ENCODE measurements at places on chromosomes 3 and 15.

GRCh38 chr3:60728006-60728405 lies 523.2 kb downstream of the FHIT start:
- DNase-seq: no peak

- DNase-seq: peak; percentile 24
Observed at GRCh38 chr15:98548139-98548971, 100.0 kb upstream of the IGF1R start.

GRCh38 chr3:179027326-179027900 lies 44.2 kb downstream of the ZMAT3 start:
- no peak for DNase-seq

GRCh38 chr15:41568350-41569017 lies 9.5 kb downstream of the TYRO3 start:
- no peak for DNase-seq

- no peak for DNase-seq
Observed at GRCh38 chr15:31371520-31372240, 45.0 kb downstream of the KLF13 start.

DNA sequence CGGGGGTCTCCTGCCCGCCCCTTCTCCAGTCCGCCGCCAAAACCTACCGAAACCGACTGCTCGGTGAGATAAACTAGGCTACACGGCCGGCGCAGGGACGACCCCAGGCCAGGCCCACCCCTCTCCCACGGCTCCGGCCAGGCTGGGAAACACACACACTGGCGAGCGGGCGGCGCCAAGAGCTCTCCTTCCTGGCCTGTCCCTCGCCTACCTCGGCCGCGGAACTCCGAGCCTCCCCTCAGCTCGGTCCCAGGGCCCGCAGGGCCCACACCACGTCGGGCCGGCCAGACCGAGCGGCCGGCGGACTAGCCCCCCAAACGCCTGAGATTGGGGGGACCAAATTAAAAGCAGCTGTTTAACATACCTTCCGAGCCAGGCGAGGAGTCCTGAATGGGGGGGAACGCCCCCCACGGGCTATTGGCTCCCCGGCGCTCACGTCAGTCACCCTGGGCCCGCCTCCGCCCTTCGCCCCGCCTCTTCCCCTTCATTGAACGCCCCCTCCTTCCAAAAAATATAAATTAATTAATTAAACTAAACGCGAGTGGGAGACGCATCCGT lies 4.0 kb upstream of the SIN3A start:
- DNase-seq: peak; percentile 78

DNA sequence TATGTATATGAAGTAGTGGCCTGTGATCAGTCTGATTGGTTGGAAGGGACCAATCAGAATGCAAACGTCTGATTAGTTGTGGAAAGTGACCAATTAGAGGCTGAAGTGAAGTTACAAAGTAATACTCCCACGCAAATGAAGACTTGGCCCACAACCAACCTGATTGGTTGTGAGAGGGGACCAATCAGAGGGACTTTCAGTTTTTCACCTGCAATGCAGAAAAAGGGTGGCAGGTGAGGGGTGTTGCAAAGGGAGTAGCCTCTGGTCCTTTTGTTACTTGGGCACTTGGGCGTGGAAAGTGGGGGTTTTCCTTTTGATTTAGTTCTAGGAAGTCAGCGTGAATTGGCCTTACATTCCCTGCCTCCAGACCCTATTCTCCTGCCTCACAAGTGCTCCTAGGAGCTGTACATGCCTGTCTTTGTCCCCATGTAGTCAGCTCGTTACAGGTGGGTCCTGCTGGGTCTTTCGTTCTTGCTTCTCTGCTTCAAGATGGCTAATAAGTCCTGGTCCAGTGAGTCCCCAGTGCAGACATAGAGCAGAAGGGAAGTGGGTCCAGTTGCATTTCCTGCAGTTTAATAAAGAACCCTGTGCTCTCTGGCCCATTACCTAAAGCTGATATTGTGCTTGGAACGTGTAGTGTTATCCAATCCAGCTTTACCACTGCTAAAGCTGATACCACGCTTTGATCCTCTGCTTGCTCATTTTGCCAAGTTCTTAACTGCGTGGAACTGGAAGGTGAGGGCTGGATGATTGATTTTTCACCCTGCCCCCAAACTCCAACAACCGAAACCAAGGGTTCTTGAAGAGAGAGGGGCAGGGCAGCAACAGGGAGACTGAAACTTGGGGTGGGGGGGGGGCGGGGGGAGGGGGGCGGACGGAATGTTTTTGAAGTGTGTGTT lies 46.0 kb upstream of the CD47 start:
- no peak for DNase-seq

DNA sequence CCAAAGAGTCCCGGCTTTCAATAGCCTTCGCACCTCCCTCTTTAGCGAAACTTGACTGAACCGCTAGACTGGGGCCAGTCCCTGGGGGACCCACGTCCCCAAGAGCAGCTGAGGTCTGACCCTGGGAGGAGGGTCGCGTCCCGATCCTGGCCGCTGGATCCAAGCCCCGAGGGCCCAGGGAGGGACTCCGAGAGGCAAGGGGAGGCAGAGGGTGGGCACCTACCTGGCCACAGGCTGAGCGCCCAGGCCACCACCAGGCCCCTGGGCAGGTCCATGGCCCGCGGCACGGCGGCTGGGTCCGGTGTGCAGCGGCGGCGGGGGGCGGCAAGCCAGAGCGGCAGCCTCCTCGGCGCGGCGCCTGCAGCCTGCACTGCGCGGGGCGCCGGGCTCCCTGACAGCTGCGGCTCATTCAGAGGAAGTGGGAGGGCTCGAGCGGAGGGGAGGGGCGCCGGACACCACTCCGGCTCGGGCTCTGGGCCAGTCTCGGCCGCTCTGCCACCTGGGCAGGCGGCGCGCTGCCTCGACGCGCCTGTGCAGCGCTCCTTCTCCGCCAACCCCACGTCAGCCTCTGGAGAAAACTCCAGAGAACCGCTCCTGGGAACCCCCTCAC lies at the start of gene ITGA11:
TSS of gene ITGA11 (minus strand) at position 372 of the 610 bp plus-strand sequence. CDS start at position 275, 97 bp downstream.
- no peak for DNase-seq

DNA sequence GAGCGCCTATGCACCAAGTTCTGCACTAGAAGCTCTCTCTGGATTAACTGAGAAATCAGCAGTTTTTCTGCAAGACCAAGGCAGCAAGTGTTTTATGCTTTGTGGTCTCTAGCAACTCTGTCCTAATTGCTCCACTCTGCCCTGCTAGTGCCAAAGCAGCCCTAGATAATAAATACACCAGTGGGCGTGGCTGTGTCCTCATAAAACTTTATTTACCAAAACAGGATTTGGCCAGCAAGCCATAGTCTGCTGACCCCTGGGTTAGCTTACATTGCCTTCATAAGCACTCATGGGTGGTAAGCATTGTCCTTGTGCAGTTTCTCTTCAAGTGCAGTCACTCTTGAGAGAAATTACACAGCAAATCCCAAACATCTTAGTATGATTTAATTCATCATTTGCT lies 30.7 kb upstream of the SLC24A5 start:
- DNase-seq: no peak

- no peak for DNase-seq
Observed at GRCh38 chr3:135995766-135996165, 30.2 kb downstream of the PPP2R3A start.

DNA sequence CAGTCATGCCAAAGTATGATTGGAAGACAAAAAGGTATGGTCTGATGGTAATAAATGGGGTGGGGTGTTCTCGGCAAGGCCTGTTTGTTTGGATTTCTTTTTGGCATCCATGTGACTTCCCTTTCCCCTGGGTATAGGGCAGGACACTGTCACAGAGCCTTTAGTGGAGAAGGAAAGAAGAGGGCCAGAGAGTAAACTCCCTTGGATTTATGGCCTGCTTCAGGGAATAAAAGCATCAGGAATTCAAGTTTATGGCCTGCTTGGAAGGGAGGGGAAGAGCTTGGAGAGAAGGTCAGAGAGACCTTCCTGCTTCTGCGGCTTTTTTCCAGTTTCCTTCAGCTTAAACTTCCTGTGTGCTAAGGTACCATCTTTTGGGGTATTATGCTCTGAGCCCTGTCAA lies 179.4 kb upstream of the ADAMTS9 start:
- DNase-seq: no peak

DNA sequence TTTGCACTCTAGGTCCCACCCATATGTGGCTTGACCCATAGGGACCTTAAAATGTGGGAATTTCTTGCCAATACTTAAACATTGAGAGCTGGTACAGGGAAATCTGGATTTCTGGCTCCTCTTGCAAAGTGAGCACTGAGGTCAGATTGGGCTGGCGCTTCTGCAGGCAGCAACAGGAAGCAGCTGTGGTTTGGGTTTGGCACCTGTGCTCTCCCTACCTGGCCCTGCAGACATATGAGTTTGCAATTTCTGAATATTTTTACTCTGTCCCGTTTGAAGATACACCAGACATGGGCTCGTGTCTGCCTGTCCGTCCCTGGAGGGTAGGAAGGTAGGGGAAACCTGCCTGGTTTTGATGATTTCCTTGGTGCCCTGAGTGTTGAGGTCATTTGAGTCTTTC lies 74.8 kb upstream of the SEC13 start:
- DNase-seq: no peak

DNA sequence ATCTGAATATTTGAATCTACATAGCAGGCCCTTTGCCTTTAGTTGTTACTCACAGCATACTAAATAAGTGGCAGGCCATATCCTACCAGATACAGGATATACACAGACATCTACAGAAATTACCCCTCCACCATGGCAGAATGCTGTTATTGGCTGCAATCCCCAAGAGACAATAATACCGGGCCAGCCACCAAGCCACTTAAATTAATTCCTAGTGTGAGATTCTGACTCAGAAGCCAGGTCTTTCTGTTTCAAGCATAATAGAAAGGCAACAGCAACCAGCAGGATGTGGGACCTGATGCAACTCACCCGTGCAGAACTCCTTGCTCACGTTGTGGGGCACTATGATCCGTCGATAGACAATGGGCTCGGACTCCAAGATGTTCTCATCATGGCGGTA lies 39.8 kb downstream of the CLK3 start:
- no peak for DNase-seq
